ENCODE measurements at places on chromosomes 7 and 10. TPM values are rescaled to one million over a fixed set of nuclear protein-coding genes. Genes with fewer than 3 reads are reported as not detected.

GRCh38 chr10:99630433-99630832 lies 10.2 kb upstream of the SLC25A28 start:
- peak; percentile 29 for DNase-seq

DNA sequence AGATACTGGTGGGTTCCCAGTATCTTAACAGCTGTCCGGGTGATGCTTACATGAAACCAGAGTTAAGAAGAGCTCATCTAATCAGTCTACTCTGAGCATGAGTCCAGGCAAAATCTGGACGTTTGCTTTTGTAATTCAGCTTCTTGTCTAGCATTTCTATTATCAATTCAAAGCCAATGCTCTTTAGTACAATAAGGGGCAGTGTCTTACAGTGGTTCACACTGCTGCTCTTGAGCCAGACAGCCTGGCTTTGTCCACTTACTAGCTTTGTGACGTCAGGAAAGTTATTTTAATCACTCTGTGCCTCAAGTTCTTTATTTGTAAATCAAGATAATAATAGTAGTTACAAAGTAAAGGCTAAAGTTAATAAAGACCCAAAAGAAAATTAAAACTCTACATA lies 227.3 kb upstream of the TCF7L2 start:
- no peak for DNase-seq

DNA sequence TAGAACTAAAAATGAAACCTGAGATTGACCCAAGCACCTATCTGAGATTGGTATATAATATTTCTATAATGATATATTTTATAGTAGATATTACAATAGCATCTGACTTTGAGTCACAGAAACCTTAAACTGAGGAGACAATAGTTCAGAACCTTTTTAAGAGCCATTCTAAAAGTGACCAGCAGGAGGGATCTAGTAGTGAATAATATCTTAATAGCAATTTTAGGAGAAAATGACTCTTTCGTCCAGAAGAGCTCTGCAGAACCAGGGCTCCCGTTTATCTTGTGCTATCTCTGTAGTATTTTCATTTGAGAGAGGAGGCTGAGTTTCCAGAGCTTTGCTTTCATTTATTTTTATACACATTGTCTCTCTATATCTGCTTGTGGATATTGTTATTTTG lies 68.1 kb downstream of the PODXL start:
- no peak for DNase-seq

DNA sequence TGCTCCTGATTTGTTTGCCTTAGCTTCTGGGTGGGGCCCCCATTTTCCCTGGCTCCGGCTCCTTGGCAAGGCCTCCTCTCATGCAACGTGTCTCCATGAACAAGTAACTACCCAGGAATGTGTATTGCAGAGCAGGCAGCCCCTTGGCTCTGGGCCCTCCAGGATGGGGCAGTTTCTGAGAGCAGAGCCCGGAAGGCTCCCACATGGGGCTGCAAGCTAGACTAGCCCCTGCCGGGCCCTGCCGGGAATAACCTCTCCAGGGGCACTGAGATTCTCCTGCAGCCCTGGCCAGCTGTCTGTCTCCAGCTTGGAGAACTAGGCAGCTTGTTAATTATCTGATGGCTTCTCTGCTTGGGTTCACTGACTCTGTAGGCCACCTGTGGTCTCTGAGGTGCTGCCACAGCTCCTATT lies 184.0 kb upstream of the INHBA start:
- no peak for DNase-seq

- DNase-seq = no peak
Observed at GRCh38 chr10:101934686-101935305, 91.2 kb upstream of the KCNIP2 start.

DNA sequence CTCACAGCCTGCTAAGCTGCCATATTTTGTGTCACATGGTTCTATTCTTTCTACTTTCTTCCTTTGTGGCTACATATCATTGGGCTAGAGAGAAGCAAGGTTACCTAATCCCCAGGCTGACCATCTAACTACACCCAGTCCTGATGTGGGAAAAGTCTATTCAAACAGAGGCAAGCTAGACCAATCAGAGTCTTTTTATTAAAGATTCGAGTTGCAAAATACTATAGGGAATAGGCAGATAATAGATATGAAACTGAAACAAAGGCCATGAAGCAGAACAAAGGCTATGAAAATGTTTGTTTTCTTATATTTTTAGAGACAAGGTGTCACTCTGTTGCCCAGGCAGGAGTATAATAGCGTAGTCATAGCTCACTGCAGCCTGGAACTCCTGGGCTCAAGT lies 36.7 kb downstream of the MTERF1 start:
- no peak for DNase-seq

SERPINE1 gene
- total RNA-seq = 0.27 TPM

NRCAM gene
- total RNA-seq = 0.12 TPM

CTTNBP2 gene
- not detected for total RNA-seq

DNA sequence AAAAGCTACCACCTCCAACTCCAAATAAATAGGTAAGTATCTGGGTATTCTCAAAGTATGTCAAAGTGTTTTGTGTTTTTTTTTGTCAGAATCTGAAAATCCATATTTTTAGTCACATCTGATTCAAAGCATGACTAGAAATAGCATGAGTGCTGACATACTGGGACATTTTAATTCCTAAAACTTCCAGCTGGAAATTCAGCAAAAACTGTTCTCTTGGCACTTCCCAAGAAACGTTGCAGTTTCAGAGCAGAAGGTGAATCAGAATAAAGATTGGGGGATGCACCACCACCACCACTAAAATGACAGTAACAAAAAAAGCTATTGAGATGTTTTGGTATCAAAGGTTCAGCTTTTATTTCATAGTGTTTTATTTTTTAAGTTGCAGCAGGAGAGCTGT lies 724.6 kb upstream of the CELF2 start:
- DNase-seq = no peak

CALHM1 gene
- total RNA-seq = 0.21 TPM

DNA sequence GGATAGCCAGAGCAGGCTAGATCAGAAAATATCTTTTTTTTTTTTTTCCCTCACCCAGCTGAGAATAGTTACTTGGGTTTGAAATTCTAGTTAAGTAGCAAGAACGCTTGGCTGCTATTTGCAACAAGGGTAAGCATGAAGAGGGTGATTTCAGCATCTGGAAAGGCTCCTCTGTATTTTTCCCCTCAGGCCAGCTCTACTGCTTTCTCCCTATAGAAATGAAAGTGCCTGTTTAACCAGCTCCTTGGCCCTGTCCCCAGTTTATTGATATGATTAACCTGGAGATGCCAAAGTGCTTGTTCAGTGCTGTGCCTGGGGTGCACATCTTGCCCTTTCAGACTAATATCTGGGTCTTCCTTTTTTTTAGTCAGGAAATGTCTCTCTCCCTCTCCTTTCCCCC lies 37.1 kb downstream of the AP3M1 start:
- DNase-seq = no peak

DNA sequence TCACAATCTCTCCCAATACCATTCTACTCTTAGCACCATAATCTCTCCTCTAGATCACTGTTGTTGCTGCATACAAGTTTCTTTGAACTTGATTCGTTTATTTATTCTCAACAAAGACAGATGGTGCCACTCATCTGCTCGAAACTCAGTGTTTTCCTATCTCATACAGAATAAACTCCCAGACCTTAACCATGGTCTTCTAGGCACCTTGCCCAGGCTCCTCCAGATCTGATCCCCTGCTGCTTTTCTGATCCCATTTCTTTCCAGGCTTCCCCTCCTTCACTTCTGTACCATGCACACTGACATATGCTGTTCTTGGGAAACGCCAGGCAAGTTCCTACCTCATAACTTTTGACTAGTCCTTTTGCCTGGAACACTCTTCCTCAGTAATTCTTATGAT lies 645.7 kb downstream of the DNAJB9 start:
- DNase-seq = no peak

- DNase-seq = no peak
Observed at GRCh38 chr10:96415891-96416554, 57.2 kb upstream of the OPALIN start.

- no peak for DNase-seq
Observed at GRCh38 chr10:124724279-124725027, 19.7 kb downstream of the FAM53B start.

DNA sequence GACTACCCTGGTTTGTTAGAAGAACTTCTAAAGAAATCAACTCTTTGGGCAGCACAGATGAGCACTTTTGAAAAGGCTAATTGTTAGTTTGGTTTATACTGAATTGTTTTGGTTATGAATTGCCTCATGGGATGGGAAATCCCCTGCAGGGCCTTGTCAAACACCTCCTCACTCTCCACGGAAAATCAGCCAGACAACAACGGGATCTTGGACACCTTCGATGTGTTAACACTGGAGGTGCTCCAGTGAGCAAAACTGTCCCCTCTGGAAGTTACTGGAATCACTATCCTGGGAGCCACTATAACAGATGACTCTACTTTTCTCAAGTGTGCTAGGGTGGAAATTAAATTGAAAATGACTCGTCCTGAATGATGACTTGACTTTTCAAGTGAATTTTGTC lies 38.7 kb downstream of the CDK6 start:
- DNase-seq = no peak

GRCh38 chr10:100510533-100511308 lies 8.9 kb downstream of the SEC31B start:
- DNase-seq = peak; percentile 89

DNA sequence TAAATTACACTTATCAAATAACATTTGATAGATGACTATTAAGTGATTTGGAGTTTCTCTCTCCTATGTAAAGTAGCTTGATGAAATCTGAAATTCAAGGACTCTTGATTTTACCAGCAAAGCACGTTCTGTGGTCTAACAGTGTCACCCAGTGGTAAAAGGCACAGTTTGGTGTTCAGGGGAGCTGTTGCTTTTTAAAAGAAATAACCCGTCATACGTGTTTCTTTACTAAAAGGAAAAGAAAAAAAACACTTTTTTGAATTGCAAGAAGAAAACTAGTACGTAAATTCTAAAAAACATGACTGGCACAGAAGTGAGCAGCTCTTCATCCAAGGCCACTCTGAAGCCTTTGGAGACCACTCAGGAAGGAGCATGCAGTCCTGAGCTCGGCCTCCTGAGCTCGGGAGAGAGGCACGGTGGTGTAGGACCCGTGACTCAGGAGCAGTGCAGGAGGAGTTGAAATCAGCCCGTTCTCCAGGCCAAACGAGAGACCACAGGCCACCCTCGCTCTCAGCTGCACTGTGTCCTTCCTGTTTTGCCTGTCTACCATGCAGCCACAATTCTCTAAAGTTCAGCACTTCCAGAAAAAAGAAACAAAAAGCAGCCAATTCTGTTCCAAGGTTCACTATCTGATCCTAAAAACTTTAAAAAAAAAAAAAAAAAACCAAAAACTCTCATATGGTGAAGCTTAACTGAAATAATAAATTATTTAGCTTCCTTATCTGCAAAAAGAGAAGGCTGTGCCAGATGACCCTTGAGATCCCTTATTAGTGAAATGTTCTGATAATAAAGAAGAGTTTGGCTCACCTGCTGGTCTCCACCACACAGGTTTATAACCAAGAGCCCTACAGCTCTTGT lies 212.6 kb upstream of the FRMD4A start:
- DNase-seq = peak; percentile 63

DNA sequence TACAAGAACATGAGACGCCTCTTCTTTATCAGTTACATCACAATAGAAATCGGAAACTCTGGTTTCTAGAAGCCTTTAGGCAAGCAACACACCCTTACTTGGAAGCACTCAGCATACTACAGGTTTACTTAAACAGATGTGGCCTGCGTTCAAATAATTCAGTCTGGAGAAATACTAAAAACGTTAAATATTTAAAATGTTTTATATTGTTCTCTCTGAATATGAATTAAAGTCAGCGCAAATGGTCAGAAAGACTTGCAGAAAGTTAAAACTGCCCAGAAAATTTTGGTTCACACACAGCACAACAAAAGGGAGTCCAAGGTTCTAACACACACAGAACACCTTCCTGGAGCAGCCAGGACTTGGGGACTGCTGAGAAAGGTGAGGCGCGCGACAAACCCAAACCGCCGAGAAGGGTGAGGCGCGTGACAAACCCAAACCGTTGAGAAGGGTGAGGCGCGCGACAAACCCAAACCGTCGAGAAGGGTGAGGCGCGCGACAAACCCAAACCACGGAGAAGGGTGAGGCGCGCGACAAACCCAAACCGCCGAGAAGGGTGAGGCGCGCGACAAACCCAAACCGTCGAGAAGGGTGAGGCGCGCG lies 25.8 kb downstream of the ESYT2 start:
- no peak for DNase-seq

GRCh38 chr7:22589641-22590201 lies 89.7 kb upstream of the STEAP1B start:
- no peak for DNase-seq

- no peak for DNase-seq
Observed at GRCh38 chr10:73953665-73954064, 42.7 kb downstream of the PLAU start.

GRCh38 chr10:43237128-43237527 lies 29.7 kb downstream of the RASGEF1A start:
- DNase-seq = no peak

DNA sequence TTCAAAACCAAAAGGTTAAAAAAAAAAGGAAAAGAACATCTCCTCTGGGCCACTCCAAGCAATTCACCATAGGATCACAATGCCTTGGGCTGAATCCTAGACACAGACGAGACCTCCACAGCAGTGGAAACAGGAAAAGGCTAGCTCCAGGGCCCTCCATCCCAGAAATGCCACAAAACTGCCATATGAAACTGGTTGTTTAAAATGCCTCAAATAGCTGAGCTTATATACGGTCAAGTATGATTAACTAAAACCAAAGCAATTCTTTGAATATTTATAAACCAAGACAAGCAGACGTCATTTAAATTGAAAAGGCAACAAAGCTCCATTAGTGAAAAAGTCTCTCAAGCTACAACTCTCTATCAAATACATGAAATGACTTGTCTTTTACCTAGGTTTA lies 63.1 kb downstream of the DOCK4 start:
- no peak for DNase-seq

DNA sequence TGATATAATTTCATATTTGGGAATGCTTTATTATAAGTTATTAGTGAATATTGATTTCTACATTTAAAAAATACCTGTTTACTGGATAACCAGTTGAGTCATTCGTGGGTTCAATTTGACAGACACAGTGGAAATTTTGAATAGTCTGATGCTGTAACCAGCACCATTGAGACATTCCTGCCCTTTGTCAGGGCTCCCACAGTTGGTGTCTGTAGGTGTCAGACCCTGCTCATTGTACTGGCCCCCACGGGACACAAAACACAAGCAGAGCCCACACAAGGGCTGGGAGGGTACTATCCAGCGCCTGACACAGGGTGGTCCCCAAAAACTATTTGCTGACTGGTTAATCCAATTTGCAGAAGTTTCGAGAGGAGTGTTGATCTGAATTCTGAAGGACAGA lies 35.9 kb downstream of the EEPD1 start:
- DNase-seq = no peak

- DNase-seq = no peak
Observed at GRCh38 chr7:128734890-128735289, 4.3 kb upstream of the CALU start.

GRCh38 chr10:72330069-72330426 lies 24.7 kb downstream of the DNAJB12 start:
- DNase-seq = no peak

GRCh38 chr10:110378533-110379108 lies 73.9 kb upstream of the SMNDC1 start:
- no peak for DNase-seq

GRCh38 chr10:77965294-77965693 lies 38.7 kb upstream of the DLG5 start:
- no peak for DNase-seq

ITIH2 gene
- total RNA-seq = not detected

HELLS gene
- total RNA-seq = 99.7 TPM

All from activated CD4-positive, alpha-beta T cell treated with anti-CD3 and anti-CD28 coated beads, Interleukin-2, amount 10 ng/mL, durations not matched to agents 7 days and 5 days (primary cell).